ENCODE measurements at places on chromosomes 7 and 10.
A peak's percentile ranks its signal among the peaks of the same experiment; 100 is the strongest.

DNA sequence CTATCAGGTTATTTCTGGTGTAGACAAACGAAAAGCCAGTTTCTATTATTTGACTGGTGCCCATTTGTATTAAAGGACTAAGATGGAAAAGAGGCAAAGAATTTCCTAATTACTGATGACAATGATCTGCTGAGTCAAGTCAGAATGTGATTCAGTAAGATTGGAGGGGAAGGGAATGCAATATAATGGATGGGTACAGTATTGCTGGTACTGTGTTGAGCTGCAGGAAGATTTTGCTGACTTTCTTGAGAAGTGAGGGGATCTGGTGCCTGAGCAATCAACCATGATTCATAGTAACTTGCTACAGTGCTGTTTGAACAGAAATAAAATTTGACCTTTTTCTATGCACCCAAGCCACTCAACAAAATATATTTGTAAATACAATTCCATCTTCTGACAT is 139.1 kb upstream of the RHEB start:
- DNase-seq, result no peak

DNA sequence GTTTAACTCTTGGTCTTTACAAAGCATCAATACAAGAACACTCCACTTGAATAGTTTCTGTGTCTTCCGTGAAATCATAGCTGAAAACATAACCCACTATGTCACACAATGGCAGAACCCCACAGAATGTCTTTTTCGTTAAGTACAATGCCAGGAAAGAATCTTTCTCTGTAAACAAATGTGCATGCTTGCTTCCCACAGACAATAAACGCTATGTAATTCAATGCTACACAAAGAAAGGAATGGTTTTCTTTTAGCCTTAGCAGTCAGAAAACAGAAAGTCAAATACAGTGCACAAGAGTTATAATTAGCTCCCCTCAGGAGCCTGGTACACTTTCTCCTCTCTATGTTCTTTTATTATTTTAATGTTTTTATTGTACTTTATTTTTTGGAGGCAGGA is 186.1 kb downstream of the SRPK2 start:
- DNase-seq, result no peak

GRCh38 chr10:129642427-129642826 is 175.4 kb downstream of the MGMT start:
- peak; percentile 18 for DNase-seq

DNA sequence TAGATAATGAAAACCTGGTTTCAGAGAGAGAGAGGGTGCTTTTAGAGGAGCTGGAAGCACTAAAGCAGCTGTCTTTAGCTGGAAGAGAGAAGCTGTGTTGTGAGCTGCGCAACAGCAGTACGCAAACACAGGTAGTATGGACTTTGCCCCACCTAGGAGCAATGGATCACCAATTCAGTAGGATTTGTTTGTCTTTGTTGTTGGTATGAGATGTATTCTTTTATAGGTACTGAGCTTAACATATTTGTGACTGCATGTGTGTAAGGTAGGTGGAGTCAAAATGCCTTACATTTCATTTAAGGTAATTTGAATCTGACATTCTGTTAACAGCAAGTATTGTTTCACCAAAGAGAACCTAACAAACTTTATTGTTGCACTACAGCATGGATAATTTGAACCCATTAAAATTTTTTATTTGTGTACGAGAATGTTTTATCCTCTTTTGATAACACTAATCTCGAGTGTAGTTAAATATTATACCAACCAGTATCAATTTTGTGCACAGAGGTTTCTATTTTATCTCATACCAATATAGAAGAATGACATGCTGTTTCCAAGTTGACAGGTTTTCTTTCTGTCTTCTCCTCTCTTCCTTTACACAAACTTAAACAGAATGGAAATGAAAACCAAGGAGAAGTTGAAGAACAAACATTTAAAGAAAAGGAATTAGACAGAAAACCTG is 92.1 kb downstream of the CYP51A1 start:
- DNase-seq, result peak; percentile 95

DNA sequence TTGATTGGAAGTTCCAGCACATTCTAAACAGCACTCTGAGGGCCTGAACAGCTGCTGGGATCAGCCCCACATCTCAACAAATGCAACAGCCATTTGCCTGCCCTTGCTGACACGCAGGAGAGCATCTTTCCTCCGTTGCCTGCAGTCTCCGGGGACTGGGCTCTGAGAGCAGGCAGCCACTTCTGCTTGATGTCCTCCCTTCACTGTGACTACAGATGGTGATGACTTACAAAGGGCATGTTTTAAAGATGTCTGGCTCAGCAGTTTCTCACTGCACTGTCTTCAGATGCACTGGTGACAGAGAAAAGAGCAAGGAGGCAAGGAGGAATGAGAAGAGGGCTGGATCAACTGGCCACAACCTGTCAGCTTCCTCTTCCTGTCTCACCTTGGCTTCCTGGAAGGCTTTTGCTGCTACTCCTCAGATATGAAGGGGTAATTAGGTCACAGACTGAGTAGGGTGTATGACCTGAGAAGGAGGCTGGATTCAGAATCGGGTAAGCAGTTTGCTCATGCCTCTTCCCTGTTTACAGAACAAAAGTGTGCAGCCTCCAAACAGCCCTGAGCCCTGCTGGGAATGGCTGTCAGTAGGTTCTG is 143.5 kb upstream of the GHITM start:
- DNase-seq, result no peak

GRCh38 chr10:125396676-125397075 is 236.3 kb upstream of the CTBP2 start:
- no peak for DNase-seq

DNA sequence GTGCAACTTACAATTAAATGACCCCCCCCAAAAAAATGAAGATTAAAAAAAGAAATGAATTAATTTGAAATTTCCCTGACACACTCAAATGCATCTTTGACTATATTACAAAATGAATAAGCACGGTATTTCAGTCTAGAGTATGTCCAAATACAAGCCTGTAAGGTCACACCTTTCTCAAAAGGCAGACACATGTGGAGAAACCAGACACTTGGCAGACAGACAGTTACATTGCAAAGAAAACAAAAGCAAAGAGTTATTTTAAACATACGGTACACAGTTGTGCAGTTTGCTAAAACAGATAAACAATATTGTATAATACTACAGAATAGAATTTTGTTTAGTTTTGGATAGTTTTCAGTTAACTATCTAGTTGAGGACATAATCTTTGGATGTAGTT is 153.0 kb downstream of the ATE1 start:
- DNase-seq, result no peak

DNA sequence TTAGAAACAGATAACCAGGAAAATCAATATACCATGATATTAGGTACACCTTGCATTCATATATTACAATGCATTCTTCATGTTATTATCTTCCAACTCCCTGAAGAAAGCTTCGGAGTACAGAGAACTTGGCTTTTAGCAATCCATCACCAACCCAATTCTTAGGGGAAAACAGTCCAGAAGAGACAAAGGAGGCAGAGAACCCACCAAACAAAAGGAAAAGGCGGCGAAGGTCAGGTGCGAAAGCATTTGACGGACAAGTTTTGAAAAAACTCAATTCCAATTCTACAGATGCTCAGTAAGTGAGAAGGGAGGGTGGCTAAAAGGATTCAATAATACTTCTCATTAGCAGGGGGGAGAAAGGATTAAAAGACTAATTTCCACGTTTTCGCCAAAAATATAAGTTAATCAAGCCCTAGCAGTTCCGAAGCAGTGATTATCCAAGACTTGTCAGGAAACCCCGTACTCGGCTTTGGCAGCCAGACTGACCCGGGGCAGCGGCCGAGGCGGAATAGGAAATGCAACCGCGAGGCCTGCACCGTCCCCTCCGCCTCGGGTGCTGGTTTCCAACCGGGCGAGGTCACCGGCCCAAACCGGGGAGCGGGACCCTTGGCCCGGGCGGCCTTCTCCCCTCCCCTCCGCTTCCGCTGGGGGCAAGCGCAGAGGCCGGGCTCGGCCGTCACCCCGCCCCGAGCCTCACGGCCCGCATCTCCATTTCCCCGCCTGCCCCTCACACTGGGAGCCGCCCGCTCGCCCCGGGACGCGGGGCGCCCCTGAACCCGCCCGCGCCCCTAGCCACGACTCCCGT is 747 bp downstream of the GDI2 start:
- peak; percentile 56 for DNase-seq

GRCh38 chr7:106038916-106039315 is 73.2 kb downstream of the SYPL1 start:
- no peak for DNase-seq

- DNase-seq, result peak; percentile 70
These were observed 7.6 kb upstream of the ZNF503 start for GRCh38 chr10:75408911-75409885.
